ENCODE measurements at places on chromosomes 3 and 15. TPM values are rescaled to one million over a fixed set of nuclear protein-coding genes. Genes with fewer than 3 reads are reported as not detected.

IMPG2 gene
- 2.1 TPM for total RNA-seq

HRG gene
- total RNA-seq: not detected

KLF15 gene
- total RNA-seq: 12.1 TPM

RBP2 gene
- total RNA-seq: not detected

NRROS gene
- total RNA-seq: 3.9 TPM

NPAP1 gene
- total RNA-seq: not detected

FOXL2 gene
- 0.41 TPM for total RNA-seq

OR4M2 gene
- total RNA-seq: not detected

GCSAM gene
- total RNA-seq: 0.41 TPM

LDHAL6B gene
- total RNA-seq: not detected

POPDC2 gene
- 38.7 TPM for total RNA-seq

CCNB2 gene
- 13.8 TPM for total RNA-seq

FSTL1 gene
- 799 TPM for total RNA-seq

RASGRP1 gene
- total RNA-seq: 2.1 TPM

FGF7 gene
- total RNA-seq: 35.0 TPM

SEMA3G gene
- 14.0 TPM for total RNA-seq

CIB2 gene
- total RNA-seq: 12.1 TPM

CHST2 gene
- total RNA-seq: 15.0 TPM

FBXO40 gene
- 12.7 TPM for total RNA-seq

CFAP100 gene
- total RNA-seq: not detected

TMEM108 gene
- total RNA-seq: 4.6 TPM
